Endothelial cell (in vitro differentiated cells): ENCODE measurements at places on chromosomes 4 and X. TPM values are rescaled to one million over a fixed set of nuclear protein-coding genes. Genes with fewer than 3 reads are reported as not detected.
A peak's percentile ranks its signal among the peaks of the same experiment; 100 is the strongest.

GRCh38 chrX:73668779-73669178, 105.8 kb downstream of the CHIC1 start:
- DNase-seq: no peak

DNA sequence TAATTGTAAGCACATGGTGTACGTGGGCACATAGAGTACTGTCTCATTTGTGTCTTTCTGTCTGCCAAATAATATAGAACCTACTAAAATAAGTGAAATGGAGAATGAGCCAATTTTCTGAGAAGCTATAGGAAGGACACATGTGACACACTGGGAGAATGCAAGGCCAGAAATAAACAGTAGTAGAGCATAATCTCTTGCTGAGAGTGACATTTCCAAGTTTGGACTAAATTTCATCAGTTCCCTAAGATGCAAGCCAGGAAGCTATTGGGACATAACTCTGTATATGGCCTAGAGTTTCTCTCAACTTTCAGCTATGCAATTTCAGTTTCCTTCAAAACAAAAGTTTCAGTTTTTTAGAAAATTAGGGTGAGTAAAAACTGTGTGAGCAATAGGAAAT, 638.7 kb downstream of the PCDH18 start:
- no peak for DNase-seq

DNA sequence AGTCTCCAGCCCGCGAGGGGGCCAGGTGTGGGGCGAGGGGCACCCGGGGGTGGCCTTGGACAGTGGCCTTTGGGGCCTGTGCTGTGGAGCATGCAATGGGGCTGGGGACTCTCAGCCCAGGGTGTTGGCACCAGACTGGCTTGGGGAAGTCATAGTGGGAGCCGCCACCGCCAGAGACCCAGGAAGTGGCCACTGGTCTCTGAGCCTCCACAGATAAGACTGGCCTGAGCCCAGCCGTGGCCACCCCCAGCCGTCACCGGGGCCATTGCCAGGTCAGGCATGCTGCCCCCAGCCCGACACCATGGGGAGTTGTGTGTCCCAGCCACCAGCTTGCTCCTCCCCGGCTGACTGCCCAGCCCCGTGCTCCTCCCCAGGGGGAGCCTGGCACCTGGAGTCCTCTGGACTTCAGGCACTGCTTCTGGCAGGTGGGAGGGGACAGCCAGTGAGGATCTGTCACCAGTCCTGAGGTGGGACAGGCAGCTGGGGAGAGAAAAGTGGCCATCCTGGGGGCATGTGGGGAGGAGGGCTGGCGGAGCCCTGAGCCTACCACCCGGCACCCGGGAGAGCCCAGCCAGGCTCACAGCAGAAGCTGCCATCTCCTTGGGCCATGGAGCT, 32.5 kb downstream of the TACC3 start:
- DNase-seq: no peak

- DNase-seq: no peak
Observed at GRCh38 chrX:114842181-114842580, 175.2 kb downstream of the IL13RA2 start.

DNA sequence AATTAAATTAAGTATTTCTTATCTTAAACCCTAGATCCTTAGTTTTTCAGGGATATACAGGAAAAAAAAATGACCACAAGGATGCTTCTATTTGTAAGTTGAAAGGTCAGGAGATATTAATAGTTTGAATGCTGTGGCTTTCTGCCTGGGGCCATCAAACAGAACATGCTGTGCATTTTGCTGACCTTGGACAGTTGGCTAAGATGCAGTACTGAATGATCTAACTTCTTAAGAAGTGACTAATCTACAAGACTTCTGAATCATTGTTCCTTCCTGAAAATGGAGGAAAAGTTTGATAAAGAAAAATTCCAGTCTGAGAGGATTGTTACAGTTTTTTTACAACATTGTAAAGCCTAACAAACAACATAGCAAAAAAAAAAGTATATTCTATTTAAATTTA, 237.8 kb upstream of the JADE1 start:
- no peak for DNase-seq

GRCh38 chrX:50483283-50483682, 12.7 kb upstream of the DGKK start:
- no peak for DNase-seq

GRCh38 chrX:153773218-153773611, 7.6 kb upstream of the SRPK3 start:
- no peak for DNase-seq

GRCh38 chr4:112279025-112279881, 6.5 kb downstream of the TIFA start:
- no peak for DNase-seq

DNA sequence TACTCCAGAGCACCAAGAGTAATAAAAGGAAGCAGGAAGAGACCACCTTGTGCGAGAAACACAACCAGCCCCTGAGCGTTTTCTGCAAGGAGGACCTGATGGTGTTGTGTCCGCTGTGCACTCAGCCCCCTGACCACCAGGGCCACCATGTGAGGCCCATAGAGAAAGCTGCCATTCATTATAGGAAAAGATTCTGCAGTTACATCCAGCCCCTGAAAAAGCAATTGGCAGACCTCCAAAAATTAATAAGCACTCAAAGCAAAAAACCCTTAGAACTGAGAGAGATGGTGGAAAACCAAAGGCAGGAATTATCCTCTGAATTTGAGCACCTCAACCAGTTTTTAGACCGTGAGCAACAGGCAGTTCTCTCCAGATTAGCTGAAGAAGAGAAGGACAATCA, 5.7 kb downstream of the TRIM75 start:
- DNase-seq: no peak

- DNase-seq: no peak
Observed at GRCh38 chr4:24809376-24809775, 14.0 kb downstream of the SOD3 start.

DNA sequence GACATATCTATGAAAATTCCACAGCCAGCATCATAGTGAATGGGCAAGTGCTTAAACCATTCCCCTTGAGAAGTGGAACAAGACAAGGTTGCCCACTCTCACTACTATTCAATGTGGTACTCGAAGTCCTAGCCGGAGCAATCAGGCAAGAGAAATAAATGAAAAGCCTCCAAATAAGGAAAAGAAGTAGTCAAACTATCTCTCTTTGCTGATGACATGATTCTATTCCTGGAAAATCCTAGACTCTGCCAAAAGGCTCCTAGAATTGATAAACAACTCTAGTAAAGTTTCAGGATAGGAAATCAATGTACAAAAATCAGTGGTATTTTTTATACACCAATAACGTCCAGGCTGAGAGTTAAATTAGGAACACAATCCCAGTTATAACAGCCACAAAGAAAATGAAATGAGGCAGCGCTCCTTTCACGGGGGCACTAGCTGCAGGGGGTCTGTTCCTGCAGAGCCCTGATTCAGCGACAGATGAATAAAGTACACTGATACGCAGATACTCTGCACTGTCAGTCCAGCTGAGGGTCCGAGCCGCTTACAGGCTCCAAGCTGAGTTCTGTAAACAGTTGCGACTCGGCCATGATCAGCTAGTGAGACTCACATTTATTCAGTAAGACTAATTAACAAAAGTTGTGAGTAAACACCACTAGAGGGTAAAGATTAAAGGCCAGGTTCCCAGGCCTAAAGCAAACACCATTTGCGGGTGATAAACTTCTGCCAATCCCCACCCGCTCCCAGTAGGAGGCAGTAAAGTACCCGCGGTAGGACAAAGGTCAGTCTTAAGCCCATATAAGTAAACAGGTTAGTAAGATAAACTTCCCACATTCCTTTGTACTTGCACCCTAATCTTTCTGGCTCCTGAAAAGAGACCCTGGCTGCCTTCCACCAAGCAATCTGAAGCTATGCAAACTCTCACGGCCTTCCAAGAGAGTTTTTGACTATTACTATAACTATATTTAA, 290.6 kb upstream of the GRID2 start:
- DNase-seq: peak; percentile 21

GRCh38 chr4:152509595-152510225, 26.2 kb downstream of the FBXW7 start:
- no peak for DNase-seq

GRCh38 chrX:153944140-153944799, at the start of gene RENBP:
TSS of gene RENBP (minus strand) at chrX:153944643. CDS start at chrX:153944610, 33 bp downstream.
- no peak for DNase-seq

- no peak for DNase-seq
Observed at GRCh38 chrX:1185561-1185960, 26.9 kb downstream of the CRLF2 start.

GRCh38 chrX:40496728-40497127, 84.0 kb upstream of the ATP6AP2 start:
- DNase-seq: peak; percentile 18

- DNase-seq: no peak
Observed at GRCh38 chrX:7904562-7904961, 22.7 kb downstream of the PNPLA4 start.

- DNase-seq: peak; percentile 15
Observed at GRCh38 chr4:150960818-150961217, 54.3 kb downstream of the LRBA start.

GRCh38 chr4:182863501-182863900, 53.7 kb downstream of the DCTD start:
- no peak for DNase-seq

- DNase-seq: no peak
Observed at GRCh38 chr4:123767806-123768205, 371.2 kb downstream of the SPRY1 start.

TRPC5OS gene
- total RNA-seq: not detected

PSAPL1 gene
- not detected for total RNA-seq

MSMO1 gene
- total RNA-seq: 118 TPM

RTL9 gene
- total RNA-seq: not detected

BRS3 gene
- total RNA-seq: not detected

EXOC1L gene
- not detected for total RNA-seq

GAGE1 gene
- total RNA-seq: not detected

CCSER1 gene
- 3.0 TPM for total RNA-seq

CXorf65 gene
- total RNA-seq: not detected

DCUN1D4 gene
- 61.0 TPM for total RNA-seq

MND1 gene
- 5.5 TPM for total RNA-seq
